ENCODE measurements at places on chromosomes 3 and 15.

GRCh38 chr3:186241910-186242821 is 119.9 kb downstream of the DGKG start:
- DNase-seq, result peak; percentile 36

- DNase-seq, result no peak
Observed at GRCh38 chr15:66402761-66403284, 16.1 kb downstream of the MAP2K1 start.

GRCh38 chr3:190073264-190074008 is 47.3 kb downstream of the P3H2 start:
- no peak for DNase-seq

- DNase-seq, result peak; percentile 43
Observed at GRCh38 chr3:13574083-13574797, 25.3 kb downstream of the FBLN2 start.

DNA sequence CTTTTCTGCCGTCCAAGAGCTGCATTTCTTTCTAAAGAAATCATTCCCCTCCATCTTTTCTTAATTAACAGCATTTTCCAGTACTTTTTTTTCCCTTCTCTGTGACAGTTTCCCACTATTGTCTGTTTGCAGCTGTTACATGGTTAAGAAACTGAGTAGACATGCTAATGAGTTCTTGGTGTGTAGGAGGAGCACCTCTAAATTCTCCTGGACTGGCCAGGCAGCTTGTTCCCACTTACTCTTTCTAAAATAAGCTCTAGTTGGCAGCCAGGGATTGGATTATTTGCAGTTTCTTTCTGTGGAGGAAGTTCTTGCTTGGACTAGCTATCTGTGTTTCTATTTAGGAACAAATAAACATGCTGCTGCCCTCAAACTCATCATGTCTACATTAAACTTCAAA is 235.1 kb upstream of the GAP43 start:
- peak; percentile 75 for DNase-seq

GRCh38 chr15:59313641-59314332 is 58.9 kb downstream of the MYO1E start:
- no peak for DNase-seq

DNA sequence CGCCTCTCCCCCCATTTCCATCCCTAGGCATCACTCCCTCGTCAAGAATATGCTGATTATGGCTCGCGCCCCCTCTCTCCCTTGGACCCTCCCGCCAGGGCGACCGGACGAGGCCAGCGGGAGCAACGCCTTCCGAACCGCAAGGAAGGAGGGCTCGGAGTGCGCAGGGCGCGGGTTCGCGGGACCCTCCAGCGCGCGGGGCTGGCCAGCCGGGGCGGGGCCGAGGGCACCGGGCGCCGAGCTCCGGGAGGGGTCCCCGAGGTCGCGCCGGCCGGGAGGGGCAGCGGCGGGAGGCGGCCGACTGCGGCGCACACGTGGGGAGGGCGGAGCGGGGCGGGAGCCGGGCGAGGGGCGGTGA is 483 bp downstream of the EHD4 start:
- DNase-seq, result no peak

DNA sequence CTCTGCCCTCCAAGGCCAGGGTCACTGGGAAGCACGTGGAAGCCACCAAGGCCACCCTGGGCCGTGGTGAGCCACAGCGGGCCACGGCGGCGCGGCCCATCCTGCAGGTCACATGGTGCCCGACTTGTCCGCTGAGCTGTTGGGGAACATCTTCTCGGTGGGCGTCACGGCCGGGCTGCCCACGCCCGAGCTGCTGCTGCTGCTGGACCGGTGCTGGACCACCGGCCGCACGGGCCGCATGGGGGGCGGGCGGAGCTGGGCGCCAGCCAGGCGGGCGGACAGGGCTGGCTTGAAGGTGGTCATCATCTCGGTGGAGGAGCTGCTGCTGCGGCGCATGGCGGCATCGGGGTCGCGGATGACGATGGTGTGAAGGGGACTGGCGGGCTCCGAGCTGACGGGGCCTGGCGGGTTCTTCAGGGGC is 22.1 kb upstream of the RAD18 start:
- no peak for DNase-seq

DNA sequence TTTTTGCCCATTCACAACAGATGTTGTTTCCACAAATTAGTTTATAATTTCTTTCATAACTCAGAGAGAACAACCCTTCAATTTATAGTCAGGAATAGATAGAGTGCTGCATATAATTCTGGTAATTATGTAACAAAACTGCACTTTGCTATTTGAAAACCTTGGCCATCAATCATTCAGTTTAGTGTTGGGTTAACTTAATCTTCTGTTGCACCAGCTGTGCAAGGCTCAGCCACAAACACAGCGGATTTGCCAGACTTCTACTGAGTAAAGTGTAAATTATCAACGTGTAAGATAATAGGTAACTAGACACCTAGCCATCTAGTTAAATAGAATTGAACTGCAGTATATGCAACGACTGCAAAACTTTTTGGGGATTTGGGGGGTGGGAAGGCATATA is 1064.3 kb upstream of the EPHA6 start:
- no peak for DNase-seq

GRCh38 chr15:93026380-93026817 is 62.6 kb downstream of the RGMA start:
- no peak for DNase-seq

- no peak for DNase-seq
Observed at GRCh38 chr3:177481329-177481728, 284.0 kb upstream of the TBL1XR1 start.

- no peak for DNase-seq
Observed at GRCh38 chr3:127676456-127676855, 3.7 kb downstream of the ABTB1 start.

- peak; percentile 35 for DNase-seq
Observed at GRCh38 chr15:85380812-85381642, 624 bp downstream of the AKAP13 start.

GRCh38 chr3:148226246-148226645 is 471.5 kb upstream of the AGTR1 start:
- DNase-seq, result no peak

- no peak for DNase-seq
Observed at GRCh38 chr15:76360416-76360815, 23.8 kb downstream of the ISL2 start.

- DNase-seq, result peak; percentile 66
Observed at GRCh38 chr15:78811124-78811824, at the start of gene ADAMTS7. Gene ADAMTS7, minus strand, starts transcription at chr15:78811464. Its CDS starts 244 bp downstream, at chr15:78811220.

DNA sequence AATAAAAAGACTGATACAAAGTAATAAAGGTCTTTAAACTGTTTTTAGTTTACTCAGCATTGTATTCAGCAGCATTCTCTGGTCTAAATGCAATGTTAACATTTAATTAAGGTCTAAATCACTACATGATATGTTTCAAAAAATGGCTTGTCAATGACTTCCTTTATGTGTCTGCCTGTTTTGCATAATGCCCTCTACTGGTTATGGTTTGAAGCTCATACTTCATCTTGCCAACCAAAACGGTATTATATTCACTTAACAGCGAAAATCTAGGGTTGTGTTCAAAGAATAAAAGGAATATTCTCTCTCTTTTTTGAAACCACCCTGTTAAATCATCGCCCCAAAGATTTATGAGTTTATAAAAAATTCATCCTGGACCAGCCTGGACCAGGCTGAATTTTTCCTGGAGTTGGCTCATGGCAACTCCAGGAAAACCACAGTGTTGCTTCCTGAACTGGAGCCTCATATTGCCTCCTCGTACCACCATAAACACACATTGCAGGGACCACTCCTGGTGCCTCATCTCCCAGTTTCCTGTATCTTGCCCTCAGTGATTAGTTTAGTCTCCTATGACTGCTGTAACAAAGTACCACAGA is 6.7 kb upstream of the NCEH1 start:
- no peak for DNase-seq

DNA sequence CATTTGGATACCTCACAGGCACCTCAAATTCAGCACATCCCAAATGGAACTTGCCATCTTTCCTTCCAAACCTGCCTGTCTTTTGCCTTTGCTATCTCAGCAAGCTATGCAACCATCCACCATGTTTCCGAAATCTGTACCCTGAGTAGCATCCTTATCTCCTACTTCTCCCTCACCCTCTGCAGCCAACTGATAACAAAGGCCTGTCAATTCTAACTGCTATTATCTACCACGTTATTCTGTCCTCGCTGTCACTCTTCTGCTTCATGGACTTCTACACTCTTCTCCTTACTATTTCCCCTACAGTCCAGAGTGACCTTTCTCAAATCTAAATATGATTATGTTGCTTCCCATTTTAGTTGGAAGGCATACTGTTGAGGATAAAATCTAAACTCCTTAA is 25.5 kb upstream of the TAFA4 start:
- no peak for DNase-seq

DNA sequence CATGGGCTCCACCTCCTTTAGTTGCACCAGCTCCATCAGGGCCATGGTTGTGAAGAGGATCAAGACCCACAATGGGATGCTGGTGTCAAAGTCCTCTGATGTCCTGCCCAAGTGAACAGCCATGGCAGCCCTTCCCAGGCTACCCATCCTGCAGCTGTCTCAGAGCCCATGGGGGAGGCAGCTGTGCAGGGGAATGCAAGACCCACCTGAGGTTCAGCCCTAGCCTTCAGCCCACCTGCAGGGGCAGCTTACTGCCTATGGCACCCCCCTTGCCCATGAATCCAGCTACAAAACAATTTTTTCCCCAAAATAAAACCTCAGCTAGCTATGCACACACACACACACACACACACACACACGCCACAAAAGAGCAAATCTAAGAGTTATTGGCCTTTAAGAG is 48.2 kb upstream of the POU1F1 start:
- DNase-seq, result no peak

- DNase-seq, result no peak
Observed at GRCh38 chr15:100430411-100430810, 88.6 kb upstream of the ADAMTS17 start.

- peak; percentile 65 for DNase-seq
Observed at GRCh38 chr3:160941885-160942494, 163.2 kb downstream of the B3GALNT1 start.

DNA sequence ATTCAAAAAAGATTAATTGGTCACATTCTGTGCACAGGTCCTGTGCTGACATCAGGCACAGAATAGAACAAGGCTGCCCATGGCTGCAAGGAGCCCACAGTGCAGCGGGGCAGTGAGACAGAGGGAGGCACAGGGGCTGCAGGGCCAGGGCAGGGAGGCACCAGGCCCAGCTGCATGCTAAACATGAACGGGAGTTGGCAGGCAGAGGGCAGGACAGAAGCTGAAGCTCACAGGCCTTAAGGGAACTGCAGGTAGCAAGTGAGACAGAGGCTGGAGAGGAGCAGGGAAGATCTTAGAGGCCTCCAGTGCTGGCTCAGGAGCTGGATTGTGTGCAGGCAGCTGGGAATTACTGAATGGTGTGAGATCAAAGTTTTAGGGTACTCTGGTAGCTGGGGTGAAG is 26.2 kb downstream of the IDH3A start:
- no peak for DNase-seq

- peak; percentile 24 for DNase-seq
Observed at GRCh38 chr3:33128706-33129105, 14.9 kb downstream of the CRTAP start.

DNA sequence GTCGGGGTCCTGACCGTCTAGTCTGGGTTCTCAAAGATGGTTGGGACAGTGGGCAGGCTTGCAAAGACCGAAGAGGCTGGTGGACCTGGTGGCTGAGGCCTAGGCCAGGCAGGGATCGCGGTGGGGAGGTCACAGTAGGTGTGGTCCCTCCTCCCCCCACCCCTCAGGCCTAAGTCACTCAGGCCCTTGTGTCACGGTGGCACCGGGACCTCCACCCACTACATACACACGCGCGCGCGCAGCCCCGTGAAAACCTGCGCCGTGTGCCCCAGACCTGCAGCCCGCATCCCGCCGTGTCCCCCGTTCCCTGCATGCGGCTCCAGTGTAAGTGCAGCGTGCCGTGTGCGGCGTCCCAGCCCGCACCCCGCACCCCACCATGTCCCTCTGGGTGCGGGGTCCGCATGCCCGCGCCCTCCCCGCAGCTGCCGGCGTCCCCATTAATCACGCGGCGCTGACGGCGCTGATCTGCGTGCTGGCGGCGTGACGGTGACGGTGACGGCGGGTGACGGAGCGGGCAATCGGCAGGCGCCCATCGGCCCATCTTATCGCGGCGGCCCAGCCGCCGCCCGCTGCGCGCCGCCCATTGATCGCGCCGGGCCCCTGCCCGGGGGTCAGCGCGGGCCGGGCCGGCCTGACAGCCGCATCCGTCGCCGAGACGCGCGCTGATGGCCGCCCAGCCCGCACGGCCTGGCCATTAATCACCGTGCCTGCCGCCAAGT is 24.4 kb downstream of the SEC61A1 start:
- DNase-seq, result no peak

GRCh38 chr3:134328147-134328591 is 46.1 kb downstream of the AMOTL2 start:
- DNase-seq, result peak; percentile 96

GRCh38 chr3:76065964-76066363 is 280.6 kb upstream of the ZNF717 start:
- DNase-seq, result no peak

DNA sequence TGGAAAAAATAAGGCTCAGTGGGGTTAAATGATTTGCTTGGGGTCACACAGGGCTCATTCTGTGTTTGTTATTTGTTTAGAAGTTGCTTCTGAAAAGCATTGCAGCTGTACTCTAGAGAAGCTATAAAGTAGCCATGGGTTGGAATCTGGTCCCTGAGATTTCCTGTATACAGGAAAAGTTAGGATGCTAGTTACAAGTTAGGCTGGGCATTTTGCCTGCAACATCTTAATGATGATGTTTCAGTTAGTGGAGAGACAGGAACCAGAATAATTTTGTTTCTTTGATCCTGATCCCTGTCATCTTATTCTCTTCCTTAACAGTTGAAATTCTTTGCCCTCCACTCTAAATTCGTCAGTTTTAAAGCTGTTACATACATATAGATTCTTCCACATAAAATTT is 445.3 kb downstream of the OTOL1 start:
- DNase-seq, result no peak

- no peak for DNase-seq
Observed at GRCh38 chr3:128152419-128153155, 694 bp upstream of the EEFSEC start.

DNA sequence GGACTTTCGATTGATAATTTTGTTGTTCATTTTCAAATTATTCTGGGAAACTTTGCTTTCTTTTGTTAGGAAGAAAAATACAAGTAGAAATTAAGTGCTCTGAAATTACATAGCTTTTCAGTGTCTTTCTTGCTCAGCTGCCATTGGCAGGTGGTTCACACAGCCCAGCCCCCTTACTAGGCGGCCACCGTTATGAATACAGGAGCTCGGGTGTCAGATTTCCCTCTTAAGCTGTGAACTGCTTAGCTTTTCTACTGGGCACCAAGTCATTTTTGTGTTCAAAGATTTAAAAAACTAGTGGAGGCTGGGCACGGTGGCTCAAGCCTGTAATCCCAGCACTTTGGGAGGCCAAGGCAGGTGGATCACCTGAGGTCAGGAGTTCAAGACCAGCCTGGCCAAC is 55.2 kb downstream of the HMG20A start:
- DNase-seq, result no peak

GRCh38 chr3:46917257-46917656 is 39.7 kb downstream of the PTH1R start:
- no peak for DNase-seq

GRCh38 chr15:45458746-45459403 is 63.7 kb downstream of the SLC30A4 start:
- DNase-seq, result peak; percentile 34

GRCh38 chr3:11128682-11129632 is 25.3 kb upstream of the HRH1 start:
- DNase-seq, result no peak
